Stimulated activated CD8-positive, alpha-beta memory T cell treated with anti-CD3 and anti-CD28 coated beads, Interleukin-7, amount 100 ng/mL, for 1 hour (primary cell): ENCODE measurements at places on chromosomes 5 and 9.

DNA sequence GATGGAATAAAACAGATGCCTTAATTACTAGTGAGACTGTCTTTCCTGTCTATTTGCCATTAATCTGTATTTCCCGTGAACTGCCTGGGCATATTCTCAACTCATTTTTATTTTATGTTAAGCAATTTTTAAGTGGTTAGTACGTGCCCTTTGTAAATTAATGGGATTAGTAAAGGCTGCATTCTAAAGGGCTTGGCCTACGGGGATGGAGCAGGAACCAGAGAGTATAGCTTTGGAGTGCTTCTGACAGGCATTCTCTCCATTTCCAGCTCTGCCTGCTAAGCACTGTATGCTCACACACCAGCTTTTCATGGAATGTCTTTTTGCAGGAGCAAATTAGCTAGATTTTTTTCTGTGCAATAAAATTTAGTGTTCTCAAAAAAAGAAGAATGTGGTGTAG, 241.2 kb downstream of the MCTP1 start:
- no peak for DNase-seq

GRCh38 chr5:116651653-116652052, 77.0 kb upstream of the SEMA6A start:
- no peak for DNase-seq

GRCh38 chr9:76004526-76004925, 114.1 kb downstream of the PCSK5 start:
- DNase-seq: no peak

- no peak for DNase-seq
Measured at GRCh38 chr5:134153241-134153640, 23.5 kb downstream of the SKP1 start.

- DNase-seq: no peak
Measured at GRCh38 chr9:71681708-71682272, 86.5 kb downstream of the CEMIP2 start.

DNA sequence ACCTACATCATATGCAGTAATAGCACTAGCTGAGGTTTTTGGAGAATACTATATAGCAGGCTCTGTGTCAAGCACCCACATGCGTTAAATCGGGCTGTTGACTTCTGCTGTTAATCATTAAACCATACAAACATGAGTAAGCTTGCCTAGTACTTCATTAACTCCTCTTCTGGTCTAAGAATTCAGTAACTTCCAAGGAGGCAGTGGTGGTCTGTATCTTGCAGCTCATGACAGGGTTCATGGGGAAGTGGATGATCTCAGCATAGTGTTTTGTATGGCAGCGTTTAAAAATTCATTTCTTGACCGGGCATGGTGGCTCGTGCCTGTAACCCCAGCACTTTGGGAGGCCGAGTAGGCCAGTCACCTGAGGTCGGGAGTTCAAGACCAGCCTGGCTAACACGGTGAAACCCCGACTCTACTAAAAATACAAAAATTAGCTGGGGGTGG, at the start of gene HAVCR1:
Gene HAVCR1, minus strand, starts transcription at position 24 of the 447 bp plus-strand sequence. CDS start 1,173 bp downstream, outside the sequence.
- no peak for DNase-seq

DNA sequence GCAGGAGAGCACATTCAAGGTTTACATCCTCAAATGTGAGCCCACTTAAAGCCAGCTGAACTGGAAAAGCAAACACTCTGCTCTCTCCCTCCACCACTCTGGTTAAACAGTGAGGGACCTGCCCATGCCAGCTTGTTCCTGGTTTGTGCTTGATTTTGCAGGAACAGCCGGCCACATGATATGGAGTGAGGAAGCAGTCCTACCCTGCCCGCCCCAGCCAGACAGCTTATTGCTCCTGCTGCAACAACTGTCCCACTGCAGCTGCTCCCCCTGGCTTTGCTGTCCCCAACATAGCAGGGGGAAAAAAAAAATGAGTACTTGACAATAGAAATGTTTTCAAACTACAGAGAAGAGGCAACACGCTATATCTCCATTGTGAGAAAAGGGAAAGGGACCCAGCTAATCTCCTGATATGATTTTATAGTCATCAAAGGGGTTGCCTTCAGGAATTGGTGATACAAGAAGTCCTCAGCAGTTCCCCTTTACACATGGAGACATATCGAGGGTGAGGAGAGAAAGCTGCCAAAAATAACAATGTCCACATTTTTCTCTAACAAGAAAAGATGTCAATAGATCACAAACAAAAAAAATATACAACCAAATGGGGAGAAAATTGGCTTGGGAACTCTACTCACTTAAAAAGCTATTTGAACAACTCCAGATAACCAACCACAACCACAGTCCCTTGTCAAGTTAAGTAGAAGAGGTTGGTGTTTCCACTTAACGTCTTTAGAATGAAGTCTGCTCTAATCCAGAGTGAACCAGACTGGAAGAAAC, 4.6 kb downstream of the MYO10 start:
- no peak for DNase-seq

DNA sequence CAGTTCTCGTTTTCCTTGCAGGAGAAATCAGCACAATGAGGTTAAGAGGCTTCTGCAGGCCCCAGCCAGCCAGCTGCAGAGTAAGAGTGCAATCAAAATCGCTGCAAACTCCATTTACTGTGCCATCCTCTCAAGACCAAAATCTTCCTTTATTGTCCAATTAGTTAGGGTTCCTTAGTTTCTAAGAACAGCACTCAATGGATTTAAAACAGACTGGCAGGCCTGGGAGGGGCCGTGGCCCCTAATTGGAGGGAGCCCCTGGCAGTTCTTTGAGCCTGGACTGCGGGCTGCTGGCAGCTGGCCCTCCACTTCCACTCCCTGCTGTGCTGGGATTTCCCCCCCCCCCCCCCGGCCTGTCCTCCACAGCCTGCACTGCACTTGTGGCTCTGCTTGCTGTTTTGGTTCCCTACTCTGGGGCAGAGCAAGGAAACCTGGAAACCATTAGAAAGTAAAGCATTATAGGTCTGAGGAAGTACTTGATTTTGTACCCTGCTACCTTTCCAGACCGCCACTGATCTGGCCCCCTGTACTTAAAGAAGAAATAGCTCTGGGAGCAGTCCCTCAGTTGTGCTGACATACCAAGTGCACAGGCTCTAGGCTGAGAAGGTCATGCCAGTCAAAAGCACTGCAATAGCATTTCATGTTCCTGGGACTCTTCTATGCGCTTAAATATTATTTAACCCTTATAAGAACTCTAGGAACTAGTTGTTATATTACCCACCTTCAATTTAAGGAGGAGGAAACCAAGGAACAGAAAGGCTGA, 129.0 kb downstream of the APBA1 start:
- DNase-seq: no peak

DNA sequence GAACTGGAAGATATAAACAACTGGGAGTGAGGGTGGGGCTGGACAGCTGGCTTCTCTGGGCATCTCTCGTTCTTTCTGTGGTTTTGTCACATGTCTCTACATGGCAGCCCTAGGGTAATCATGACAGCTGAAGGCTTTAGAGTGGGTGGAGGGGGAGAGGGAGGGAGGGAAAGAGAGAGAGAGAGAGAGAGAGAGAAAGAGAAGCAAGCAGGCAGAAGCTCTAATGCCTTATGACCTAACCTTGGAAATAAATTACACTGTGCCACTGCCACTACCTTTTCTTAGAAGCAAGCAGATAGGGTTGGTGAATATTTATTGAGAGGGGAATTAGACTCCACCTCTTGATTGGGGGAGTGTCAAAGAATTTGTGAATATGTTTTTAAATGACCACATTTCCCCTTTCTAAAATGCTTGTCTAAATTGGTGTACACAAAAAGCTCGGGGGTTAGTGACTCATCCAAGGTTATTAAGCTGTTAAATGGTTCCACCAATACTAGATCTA, 2.6 kb upstream of the DAPK1 start:
- no peak for DNase-seq

DNA sequence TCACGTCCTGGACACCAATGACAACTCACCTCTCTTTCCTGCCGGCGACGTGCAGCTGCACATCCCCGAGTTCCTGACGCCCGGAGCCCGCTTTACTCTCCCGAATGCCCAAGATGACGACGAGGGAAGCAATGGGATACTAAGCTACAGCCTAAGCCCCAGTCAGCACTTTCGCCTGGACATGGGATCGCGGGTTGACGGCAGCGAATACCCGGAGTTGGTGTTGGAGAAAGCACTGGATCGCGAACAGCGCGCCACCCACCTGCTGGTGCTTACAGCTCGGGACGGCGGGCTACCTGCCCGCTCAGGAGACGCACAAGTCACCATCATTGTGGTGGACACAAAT, 1.1 kb downstream of the PCDHAC1 start:
- no peak for DNase-seq

DNA sequence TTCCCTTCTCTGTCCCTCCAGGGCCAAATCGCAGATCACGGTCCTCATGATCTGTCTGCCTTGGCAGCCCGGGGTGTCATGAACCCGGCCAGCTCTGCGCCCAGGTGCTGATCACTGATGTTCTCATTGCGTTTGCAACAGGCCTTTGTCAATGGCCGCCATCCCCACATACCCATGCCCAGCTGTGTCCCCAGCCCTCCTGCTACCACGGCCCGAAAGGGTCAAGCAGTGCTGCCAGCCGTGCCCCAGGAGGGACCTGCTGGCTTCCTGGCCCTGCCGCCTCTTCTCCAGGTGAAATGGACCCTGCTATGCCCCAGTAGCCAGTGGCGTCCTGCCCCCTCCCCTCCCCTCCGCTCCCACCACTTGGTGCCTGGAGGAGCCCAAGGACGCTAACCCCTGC, 12.8 kb upstream of the VAV2 start:
- no peak for DNase-seq

DNA sequence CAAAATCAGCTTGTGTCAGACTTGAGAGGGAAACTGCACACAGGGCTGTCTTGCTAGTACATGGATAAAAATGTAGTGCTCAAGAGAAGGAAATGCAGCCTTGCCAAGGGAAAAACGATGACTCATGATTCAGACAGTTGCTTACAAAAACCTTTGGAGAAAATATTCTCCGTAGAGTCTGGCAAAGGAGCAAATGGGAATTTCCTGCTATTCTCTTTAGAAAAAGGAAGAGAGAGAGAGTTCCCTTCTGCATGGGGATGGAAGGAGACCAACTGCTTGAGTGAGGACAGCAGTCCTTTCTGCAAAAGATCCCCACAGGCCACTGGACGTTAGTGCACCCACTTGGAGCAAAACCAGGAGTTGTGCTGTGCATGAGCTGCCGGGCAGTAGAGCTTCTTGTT, 7.6 kb downstream of the IFNB1 start:
- no peak for DNase-seq

GRCh38 chr9:93818827-93819472, 136.2 kb downstream of the BARX1 start:
- no peak for DNase-seq

DNA sequence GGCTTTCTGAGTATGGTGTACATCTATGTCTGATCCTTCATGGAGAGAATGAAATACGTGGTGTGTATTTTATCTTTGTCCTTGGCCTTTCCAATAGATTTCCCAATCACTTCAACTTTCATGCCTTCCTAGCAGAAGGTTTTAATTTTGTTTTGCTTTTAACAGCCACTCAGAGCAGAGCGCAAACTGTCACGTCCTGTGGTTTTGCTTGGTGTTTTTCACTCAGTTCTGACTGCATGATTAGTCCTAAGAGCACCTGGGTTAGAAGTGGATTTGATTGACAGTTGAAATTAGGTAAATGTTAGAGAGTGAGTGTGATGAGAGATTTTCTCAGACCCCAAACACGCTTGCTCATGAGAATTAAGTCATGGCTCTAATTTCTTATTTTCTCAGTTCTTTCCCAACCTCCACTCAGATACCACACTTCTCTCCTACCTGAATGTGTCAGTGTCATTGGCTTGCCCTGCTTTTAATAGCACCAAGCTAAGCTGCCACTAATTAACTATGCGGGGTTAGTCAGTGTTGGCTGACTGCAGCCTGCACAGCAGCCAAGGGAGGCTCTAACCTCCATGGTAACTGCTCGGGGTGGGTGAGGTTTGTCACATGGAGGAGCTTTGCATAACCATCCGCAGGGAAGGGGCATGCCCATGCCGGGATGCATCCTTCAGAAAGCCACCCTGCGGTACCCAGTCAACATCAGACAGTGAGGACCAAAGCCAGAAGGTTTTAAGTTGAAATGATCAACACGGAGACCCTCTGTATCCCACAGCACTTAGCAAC, 173.4 kb downstream of the NR3C1 start:
- DNase-seq: no peak

DNA sequence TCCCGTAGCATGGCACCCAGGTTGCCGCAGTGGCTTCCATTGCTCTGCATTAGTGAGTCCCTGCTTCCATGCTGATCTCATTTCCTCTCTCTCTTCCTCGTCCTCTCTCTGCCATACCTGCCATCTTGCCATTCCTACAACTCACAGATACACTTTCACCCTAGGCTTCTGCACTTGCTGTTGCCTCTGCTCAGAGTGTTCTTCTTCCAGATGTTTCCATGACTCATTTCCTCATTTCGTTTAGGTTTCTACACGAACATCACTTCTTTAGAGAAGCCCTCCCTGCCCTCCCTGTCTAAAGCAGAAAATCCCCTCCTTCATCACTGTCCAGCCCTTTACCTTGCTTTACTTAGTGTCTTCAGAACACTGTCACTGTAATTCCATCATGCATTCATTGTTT, 115.2 kb upstream of the WWC1 start:
- DNase-seq: no peak

DNA sequence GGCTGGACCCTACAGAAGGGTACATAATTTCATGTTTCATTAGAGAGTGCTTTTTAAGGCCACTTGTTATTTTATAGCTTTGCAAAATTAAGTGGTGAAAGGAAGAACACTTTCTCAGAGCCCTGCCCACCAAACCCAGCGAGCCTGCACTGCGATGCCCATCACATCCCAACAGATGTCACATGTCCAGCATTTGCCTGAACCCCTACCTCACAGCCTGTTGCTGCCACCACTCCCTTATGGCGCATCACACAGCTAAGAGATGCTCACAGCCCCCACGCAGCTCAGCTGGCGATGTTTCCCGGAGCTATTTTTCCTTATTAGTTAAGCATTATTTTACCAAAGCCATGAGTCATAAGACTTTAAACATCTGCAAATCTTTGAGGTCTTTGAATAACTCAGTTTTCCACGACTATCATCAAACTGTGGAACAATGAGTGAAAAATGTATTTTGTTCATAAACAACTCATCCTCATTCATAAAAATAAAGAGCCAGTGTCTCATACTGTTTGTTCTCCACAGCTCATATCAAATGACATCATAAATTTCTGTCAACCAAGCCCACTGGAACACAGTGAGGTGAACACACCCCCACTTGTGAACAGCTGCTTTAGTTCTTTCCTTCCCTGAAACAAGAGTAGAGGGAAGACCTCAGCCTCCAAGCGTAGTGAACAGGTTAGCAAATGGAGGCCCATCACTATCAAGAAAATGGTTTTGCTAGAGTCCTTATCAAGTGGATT, 104.9 kb downstream of the SYK start:
- no peak for DNase-seq

GRCh38 chr9:13823026-13823425, 490.9 kb downstream of the NFIB start:
- no peak for DNase-seq
